ENCODE measurements at places on chromosomes 6 and 20. TPM values are rescaled to one million over a fixed set of nuclear protein-coding genes. Genes with fewer than 3 reads are reported as not detected.

DNA sequence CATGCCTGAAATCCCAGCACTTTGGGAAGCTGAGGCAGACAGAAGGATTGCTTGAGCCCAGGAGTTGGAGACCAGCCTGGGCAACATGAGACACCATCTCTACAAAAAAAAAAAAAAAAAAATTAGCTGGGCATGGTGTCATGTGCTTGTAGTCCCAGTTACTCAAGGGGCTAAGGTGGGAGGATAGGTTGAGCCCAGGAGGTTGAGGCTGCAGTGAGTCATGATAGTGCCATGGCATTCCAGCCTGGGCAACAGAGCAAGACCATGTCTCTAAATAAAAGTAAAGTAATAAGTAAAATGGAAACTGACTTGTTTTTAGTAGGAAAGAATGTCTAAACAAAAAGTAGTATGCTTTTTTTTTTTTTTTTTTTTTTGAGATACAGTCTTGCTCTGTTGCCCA, 240.7 kb downstream of the ARID1B start:
- DNase-seq: no peak

ECT2L gene
- total RNA-seq: not detected

NCR2 gene
- not detected for total RNA-seq

DNA sequence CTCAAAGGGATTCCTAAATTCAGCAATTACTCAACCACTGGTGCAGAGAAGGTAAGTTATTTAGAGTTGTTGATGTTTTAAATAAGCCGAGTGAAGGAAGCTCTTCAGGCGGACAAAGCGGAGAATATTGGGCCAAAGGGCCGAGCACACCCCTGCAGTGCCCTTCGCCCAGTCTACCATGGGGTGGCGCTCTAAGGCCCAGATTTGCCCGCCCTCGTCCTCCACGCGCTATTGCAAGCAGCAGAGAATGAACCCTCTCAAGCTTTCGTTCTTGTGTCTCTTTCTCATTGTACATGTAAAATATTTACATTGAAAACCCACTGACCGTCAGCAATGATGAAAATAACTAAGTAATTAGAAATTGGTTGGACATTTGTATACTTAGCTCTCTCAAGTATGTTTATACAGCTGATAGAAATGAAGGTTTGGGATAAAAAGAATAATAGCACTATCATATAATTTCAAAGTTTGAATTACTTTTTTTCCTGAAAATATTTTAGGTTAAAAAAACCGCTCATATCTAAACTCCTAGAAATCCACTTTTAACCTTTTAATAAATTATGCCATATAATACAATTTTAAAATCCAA, 195.0 kb upstream of the CEP162 start:
- peak; percentile 81 for DNase-seq

DNA sequence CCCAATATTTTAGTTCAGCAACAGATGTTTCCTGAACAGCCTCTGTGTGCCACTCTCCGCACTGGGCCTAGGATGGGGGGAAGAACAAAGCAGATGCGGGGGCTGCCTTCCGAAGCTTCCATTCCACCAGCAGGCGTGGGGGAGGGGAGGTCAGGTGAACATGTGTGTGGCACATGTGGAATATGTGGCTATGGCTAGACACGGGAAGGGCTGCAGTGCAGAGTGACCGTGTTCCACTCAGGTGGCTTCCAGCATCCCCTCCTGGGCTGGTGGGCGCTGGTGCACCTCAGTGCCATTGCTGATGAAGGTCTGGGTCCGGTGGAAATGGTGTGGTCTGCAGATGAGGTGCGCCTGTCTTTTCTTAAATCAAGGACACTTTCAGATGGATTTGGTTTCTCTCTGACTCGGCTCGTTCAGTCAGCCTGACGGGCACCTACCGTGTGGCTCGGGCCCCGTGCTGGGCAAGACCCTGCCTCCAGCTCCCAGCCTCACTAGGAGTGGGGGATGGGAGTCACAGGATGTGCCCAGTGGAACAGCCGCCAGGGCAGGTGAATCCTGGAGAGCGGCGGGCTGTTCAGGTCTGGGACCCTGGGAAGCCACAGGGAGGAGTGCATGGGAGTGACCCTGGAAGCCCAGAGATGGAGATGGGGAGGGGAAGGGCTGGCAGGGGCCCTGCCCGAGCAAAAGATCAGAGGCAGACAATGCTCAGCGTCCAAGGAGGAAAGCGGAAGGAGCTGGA, 111.0 kb downstream of the SYCP2 start:
- DNase-seq: no peak

SLPI gene
- 0.70 TPM for total RNA-seq

GRCh38 chr20:10132387-10132786, 86.2 kb upstream of the SNAP25 start:
- DNase-seq: no peak

DCDC2 gene
- total RNA-seq: 1.0 TPM

MTHFD1L gene
- 38.6 TPM for total RNA-seq

CLPSL2 gene
- total RNA-seq: not detected

GRCh38 chr6:45854149-45854742, 161.4 kb downstream of the CLIC5 start:
- no peak for DNase-seq

GRCh38 chr6:89542081-89542857, 96.3 kb downstream of the LYRM2 start:
- DNase-seq: no peak

- no peak for DNase-seq
These were observed 59.5 kb downstream of the NINL start for GRCh38 chr20:25525867-25526266.

DNA sequence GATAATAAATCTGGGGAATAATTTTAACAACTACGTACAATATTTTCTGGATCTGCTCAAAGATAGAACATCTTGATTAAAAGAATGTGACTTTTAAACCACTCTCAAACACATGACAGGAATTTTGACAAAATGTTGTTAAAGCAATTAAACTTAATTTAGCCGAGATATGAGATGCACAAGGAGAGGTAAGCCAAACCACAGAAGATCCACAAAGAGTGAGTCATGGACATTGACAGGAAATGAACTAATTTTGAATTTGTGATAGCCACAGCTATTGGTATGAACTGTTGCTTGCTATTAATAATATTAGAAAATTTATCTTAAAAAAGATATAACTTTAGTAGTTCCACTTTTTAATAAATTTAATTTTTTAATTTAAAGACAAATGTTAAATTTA, 27.8 kb upstream of the VGLL2 start:
- DNase-seq: no peak

DNA sequence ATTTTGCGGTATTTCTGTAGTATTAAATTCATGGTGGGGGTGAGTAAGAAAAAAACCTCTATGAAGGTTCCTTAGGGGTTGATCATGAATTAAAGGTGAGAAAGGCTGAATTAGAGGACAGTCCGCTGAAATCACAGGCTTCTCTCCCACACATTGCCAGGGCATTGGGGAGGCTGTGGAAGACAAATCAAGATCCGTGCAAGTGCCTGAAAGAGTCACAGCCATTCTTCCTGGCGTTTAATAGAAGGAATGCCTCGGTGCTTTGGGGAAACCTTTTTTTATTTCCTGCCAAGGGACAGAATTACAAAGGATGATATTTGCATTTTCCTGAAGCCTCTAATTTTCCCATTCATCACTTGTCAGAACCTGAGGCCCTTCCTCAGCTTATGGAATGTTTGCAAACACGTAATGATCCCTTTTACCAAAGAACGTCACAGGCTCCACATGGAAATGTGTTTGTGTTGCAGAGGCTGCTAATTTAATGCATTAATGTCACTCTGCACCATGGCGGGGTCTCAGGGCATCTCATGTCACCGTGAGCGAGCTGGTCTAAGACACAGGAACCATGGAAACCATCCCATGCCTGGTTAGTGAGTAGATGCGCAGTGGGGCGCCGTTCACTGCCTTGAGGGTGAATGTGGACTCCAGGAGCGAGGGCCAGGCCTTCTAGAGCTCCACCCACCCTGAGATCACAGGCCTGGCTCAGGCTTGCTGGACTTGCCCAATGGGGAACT, 185.9 kb upstream of the SULF2 start:
- DNase-seq: no peak

FRK gene
- total RNA-seq: 0.05 TPM

DNA sequence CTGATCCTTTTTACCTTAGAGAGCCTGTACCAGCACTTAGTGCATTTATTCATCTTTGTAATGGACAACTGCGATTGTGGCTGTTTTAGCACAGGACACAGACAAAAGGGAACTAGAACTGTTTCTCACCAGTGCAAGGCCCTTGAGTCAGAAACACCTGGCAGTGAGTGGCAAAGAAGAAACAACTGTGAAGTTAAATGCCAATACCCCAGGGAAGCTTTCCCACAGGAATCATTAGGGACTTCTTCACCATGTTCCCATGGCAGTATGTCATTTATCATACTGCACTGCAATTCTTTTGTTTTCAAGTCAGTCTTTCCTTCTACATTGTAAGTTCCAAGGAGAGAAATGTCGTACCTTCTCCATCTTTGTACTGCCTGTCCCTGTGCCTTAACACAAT, 28.6 kb upstream of the CDYL start:
- no peak for DNase-seq

DNA sequence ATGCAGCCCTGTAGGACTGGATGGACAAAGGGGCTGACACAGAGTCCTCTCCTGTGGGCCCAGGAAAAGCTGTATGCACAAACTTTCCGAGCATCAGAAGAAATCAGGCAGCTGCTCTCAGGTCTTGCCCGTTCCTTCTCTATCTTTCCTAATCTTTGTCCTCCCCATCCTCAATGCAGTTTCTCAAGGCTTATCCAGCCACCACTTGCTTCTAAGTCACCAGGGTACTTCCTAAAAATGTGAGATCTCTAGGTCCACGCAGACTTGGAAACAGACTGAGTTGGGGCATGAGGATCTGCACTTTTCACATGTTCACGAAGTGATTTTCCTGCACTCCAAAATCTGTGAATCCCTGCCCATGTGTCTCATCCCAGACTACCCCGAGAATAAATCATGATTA, 394.5 kb upstream of the SLC35B3 start:
- DNase-seq: no peak

GRCh38 chr6:159853754-159854153, 37.0 kb upstream of the MAS1 start:
- no peak for DNase-seq

DNA sequence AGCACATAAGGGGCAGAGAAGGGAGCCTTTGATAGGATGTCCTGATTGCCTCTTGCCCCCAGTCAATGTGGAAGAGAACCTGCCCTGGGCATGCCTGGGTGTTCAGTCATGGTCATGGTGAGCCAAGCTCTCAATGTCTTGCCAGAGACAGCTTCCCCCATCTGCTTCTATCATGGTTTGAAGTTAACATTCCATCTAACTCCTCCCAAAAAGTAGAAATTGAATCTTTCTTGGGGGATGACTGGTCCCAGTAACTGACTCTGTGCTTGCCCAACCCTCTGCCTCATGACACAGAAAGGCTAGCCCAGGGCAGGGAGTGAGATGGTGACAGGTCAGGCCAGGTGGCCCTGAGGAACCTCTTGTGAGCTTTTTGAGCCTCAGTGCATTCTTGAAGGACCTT, 60.1 kb downstream of the ADTRP start:
- DNase-seq: no peak

DNA sequence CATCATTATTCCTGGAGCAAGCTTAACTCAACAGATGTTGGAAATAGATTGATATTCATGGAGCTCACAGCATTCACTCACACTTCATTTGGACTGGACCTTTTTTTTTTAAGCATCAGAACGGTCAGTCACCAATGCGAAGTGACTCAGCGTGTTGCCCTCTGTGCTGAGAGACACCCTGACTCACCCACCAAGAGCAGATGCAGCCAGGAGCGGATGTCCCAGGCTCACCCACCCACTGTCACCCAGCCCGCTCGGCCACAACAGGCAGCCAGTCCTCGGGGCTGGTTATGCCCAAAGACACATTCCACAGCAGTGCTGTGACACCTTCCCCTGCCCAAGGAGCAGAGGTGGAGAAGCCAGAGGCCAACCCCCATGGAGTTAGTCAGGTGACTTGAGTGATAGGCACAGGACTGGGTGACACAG, 15.7 kb downstream of the RNASET2 start:
- no peak for DNase-seq

GRCh38 chr20:10511509-10512251, 76.6 kb downstream of the SLX4IP start:
- DNase-seq: peak; percentile 92

SFTA2 gene
- not detected for total RNA-seq

PSORS1C2 gene
- total RNA-seq: not detected

DNA sequence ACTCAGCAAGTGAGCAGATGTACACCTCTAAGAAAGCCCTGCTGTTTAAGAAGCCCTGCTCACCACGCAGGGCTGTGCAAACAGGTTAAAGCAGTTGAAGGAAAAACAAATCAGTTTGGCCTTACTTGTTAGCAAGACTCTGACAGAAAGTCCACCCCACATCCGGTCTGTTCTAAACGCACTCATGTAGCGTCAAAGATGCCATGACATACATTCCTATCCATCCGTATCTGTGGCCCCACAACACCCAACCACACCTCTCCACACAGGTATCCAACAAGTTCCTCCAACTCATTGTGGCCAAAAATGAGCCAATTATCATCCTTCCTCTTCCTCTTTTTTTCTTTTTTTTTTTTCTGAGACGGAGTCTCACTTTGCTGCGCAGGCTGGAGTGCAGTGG, 22.8 kb upstream of the RAB22A start:
- DNase-seq: no peak

GRCh38 chr6:69758214-69758613, 38.6 kb downstream of the LMBRD1 start:
- no peak for DNase-seq

DNA sequence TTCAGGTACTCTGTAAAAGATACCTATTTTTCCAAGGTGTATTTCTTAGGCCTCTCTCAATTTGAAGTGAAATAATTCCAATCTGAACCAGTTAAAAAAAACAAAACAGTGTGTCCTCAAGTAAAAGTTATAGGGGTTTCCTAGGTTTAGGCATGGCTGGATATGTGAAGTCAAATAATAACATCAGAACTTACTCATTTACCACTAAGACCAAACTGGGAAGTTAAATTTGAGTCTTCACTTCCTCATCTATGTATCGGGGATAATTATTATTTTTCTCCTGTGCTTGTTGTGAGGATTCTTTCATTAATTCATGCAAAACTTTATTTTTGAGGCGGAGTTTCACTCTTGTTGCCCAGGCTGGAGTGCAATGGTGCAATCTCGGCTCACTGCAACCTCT, 86.2 kb upstream of the PTPRK start:
- no peak for DNase-seq

SOBP gene
- total RNA-seq: 1.0 TPM

DNA sequence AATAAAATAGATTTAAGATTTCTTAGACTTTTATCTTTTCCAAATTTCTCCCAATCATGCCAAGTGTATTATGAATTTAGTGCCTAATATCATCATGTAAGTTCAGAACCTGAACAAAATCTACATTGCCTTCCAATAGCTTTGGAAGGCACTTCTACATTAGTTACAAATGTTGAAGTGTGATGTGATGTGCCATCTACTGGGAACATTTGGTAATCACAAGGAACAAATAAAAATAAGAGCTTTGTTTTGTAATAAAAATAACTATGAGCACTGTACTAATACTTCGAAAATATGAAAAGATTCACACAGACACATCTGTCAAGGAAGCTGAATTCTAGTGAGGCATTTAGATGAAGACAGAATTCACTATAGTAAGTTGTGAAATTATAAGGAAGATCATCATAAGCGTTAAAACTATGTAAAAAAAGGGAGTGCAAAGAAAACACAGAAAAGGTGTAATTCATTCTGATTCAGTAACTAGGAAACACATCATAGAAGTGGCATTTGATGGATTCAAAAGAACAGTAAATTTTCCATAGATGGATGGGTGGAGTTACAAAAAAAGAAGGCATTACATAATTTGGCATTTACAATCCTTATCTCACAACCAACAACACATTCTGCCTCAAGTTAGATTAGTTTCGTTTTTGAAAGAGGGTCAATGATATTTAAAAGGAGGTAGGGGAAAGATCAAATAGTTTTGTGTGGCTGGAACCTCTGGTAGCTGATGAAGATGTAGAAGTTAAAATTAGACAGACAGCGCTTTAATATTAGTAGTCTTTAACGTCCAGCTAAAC, 161.0 kb downstream of the ASCC3 start:
- DNase-seq: peak; percentile 66

TBX18 gene
- 0.68 TPM for total RNA-seq

TRIM40 gene
- not detected for total RNA-seq
